ENCODE measurements at places on chromosomes 4 and X. TPM values are rescaled to one million over a fixed set of nuclear protein-coding genes. Genes with fewer than 3 reads are reported as not detected.

RASSF6 gene
- total RNA-seq, result 0.76 TPM

SOWAHB gene
- not detected for total RNA-seq

LRIT3 gene
- total RNA-seq, result 0.06 TPM

ZAR1 gene
- 0.10 TPM for total RNA-seq

SYTL4 gene
- 3.0 TPM for total RNA-seq

ARHGAP24 gene
- total RNA-seq, result 4.9 TPM

KLHL13 gene
- total RNA-seq, result 0.34 TPM

ANTXR2 gene
- 5.1 TPM for total RNA-seq

ZFYVE28 gene
- 2.7 TPM for total RNA-seq

SPANXN3 gene
- not detected for total RNA-seq

CBLL2 gene
- total RNA-seq, result not detected

MTMR8 gene
- total RNA-seq, result 0.45 TPM

TMEM31 gene
- total RNA-seq, result not detected

FHL1 gene
- 21.8 TPM for total RNA-seq

COL25A1 gene
- not detected for total RNA-seq

TCP11X2 gene
- not detected for total RNA-seq

GCNA gene
- 1.2 TPM for total RNA-seq

ALAS2 gene
- total RNA-seq, result not detected

RTL9 gene
- total RNA-seq, result 0.07 TPM

SMAD1 gene
- total RNA-seq, result 11.7 TPM

F8A3 gene
- total RNA-seq, result 0.65 TPM

FAM13A gene
- total RNA-seq, result 6.4 TPM

FAM53A gene
- total RNA-seq, result 0.67 TPM

ADGRL3 gene
- total RNA-seq, result 0.03 TPM

SLC34A2 gene
- total RNA-seq, result 0.03 TPM

RBMXL3 gene
- total RNA-seq, result not detected

GPR82 gene
- not detected for total RNA-seq

ARHGAP36 gene
- not detected for total RNA-seq

SSX2B gene
- total RNA-seq, result not detected

ERVMER34-1 gene
- 1.2 TPM for total RNA-seq

SGMS2 gene
- total RNA-seq, result 24.7 TPM

GYPE gene
- not detected for total RNA-seq

BBS12 gene
- 3.0 TPM for total RNA-seq

TMEM156 gene
- total RNA-seq, result 19.5 TPM

CT45A10 gene
- total RNA-seq, result 0.23 TPM

ADH1C gene
- not detected for total RNA-seq

ARHGEF38 gene
- not detected for total RNA-seq

GLRA2 gene
- total RNA-seq, result not detected

C4orf50 gene
- not detected for total RNA-seq

TMPRSS11F gene
- total RNA-seq, result not detected

TEX11 gene
- not detected for total RNA-seq

FSTL5 gene
- total RNA-seq, result 0.07 TPM

ERAS gene
- total RNA-seq, result not detected

DEFB131A gene
- total RNA-seq, result not detected

COL4A5 gene
- 14.2 TPM for total RNA-seq

ZNF711 gene
- total RNA-seq, result 1.1 TPM

TRIM61 gene
- not detected for total RNA-seq

MEPE gene
- total RNA-seq, result not detected

GRK4 gene
- 1.7 TPM for total RNA-seq

HAUS3 gene
- total RNA-seq, result 7.9 TPM

BANK1 gene
- 0.89 TPM for total RNA-seq

MGARP gene
- 0.85 TPM for total RNA-seq

GUCY1B1 gene
- total RNA-seq, result 0.26 TPM

All from A549 treated with DMSO at 1 μM for 4 hours (cell line).